ENCODE measurements at places on chromosomes 1 and 21.

DNA sequence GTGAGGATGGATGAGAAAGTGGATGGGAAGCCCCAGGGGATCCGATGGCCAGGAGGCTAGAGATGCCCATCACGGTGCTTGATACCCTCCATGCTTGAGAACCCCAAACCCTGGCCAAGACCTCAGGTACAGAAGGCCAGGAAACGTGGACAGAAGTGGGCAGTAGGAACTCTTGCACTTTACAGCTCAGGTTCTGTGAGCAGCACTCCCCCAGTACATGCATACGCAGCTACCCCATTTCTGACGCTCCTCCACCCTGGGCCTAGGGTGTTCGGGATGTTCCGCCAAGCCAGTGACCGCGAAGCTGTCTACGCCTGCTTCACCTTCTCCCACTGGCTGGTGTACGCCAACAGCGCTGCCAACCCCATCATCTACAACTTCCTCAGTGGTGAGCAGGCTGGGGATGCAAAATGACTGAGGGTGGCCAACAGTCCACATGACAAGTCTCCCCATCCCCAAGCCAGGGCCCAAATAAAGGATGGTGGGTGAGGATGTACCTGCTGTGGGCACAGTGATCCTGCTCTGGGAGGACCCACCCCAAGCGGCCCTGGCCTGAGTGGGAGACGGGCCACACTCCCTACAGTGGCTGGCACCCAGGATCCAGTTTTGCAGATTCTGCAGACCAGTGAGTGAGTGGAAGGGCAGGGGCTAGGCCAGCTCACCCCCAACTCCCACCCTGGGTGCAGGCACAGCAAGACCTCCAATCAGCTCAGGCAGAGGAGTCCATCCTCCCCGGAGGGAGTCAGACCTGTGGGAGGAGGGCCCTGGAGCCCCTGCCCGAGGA, 7.4 kb downstream of the HCRTR1 start:
- DNase-seq = no peak

- no peak for DNase-seq
Observed at GRCh38 chr1:171916315-171916771, 75.0 kb downstream of the DNM3 start.

DNA sequence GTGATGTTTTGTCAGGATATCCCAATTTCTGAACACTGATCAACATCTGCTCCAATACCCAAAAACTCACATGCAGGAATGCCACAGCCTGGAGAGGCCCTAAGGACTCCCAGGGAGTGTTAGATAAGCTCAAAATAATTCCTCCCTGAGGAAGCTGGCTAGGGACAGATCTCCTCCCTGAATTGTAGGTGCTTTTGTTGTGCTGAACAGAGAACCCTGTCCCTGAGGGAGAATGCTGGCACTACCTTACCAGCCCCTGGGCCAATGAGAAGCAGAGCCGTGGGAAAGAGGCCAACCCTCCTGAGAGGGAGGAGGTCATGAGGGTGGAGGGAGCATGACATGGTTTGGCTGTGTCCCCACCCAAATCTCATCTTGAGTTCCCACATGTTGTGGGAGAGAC, 73.6 kb upstream of the PTGFRN start:
- no peak for DNase-seq

DNA sequence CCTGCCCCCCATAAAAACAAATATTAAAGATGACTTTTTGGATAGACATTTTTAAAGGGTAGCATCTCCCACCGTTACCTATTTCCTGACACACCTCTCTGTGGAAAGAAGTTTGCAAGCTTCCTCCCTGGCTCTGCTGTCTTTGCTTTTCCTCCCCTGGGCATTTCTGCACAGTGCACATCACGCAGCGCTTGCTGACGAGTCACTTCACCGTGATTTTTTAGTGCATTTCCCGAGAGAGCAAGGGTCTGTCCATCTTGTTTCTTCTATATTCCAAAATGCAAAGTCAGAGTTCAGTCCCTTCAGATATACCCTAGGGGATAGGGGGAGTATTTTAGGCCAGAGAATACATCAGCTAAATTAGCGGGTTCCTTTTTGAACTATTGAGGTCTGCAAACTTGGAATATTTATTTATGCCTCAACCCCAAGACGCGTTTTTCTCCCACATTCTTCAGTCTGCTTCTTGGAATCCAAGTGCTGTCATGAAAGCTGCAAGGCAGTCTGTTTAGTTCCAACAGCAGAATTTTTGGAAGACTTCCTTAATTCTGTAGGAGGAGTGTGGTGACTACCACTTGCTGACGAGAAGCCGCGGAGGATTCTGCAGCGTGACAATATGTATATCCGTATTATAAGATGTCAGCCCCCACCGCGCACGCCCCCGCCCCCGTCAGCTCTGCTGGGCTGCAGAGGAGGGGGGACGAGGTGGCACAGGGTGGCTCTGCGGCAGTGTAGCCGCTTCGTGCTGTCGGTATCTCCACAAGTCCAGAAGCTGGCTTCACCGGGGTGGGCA, 22.4 kb downstream of the SMYD2 start:
- no peak for DNase-seq

DNA sequence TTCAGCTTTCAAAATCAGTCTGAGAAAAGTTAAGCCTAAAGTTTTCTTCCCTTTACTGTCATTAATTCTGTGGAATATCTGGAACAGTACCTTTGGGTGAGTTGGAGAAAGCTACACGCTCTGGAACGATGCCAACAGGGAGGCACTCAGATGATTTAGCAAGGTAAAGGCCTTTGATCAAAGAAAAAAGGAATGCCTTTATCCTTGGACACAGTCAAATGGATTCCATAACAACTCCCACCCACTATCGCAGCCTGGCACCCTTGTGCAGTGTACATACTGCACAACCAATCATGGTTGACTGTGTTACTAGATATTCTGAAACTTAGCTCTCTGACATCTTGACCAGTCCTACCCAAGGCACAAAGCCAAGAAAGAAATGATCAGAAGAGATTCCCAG, 218.7 kb downstream of the PATJ start:
- no peak for DNase-seq

Measured in right forelimb (tissue), 1 donor.